KG1 (cell line): ENCODE measurements at places on chromosomes 1 and 21.

- no peak for DNase-seq
Observed at GRCh38 chr1:101150670-101151069, 86.1 kb upstream of the S1PR1 start.

DNA sequence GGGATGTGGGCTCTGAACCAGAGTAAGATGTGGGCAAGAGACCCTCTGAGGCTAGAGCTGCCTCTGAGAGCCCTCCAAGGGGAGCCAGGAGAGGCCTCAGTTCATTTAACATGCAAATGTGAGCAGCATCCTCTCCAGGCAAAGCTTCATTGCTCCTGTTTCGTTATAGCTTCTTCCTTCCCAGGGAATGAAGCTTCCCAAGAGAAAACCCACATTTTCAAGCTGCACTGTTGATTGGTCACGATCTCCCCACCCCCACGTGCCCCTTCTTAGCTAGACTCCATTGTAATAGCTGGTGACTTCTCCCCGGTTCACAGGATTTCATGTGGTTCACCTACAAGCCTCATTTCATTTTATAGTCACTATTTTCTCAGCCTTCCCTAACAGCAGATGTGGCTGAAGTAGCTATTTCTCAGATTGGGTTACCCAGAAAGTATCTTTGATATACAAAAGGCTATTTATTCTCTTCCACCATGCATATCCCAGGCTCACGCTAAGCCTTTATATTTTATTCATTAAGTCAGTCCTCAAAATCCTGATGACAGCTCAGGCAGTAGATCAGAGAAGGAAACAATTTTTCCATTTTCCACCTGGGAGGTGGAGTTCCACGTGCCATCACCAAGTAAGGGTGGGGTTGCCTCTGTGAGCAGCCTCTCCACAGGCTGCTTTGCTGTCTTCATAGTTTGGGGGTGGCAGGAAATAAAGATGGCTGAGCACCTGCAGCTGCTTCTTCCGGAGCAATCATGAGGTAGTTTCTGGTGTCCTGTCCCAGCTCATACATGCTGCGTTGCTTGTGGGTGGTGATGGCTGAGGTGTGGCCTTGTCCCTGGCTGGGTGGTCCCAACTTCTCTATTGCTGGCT is 178.3 kb upstream of the RAB4A start:
- DNase-seq, result no peak

DNA sequence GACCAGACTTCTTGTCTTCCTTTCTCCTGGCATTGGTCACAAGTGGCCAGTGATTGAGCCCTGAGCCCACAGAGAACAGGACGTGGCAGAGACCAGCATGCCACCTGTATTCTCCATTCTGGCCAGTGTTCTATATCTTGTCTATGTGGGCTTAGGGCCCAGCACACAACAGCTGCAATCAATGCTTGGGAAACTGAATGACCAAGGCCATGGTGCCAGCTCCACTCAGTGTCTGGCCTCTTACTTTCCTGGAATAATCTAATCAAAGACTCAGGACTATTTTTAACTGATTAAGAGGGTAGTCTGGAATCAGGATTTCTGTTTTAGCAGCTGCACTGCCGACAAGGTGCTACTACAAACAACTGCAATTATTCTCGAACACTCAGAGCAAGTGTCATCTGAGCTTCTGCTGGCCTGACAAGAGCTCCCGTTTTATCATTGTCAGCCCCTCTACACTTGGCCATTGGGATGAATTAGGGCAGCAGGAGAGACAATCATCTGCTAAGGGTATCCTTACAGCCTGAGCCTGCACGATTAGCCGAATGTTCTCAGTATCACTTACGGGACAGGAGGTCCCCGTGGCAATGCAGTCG is 74.4 kb upstream of the GRIK3 start:
- no peak for DNase-seq

DNA sequence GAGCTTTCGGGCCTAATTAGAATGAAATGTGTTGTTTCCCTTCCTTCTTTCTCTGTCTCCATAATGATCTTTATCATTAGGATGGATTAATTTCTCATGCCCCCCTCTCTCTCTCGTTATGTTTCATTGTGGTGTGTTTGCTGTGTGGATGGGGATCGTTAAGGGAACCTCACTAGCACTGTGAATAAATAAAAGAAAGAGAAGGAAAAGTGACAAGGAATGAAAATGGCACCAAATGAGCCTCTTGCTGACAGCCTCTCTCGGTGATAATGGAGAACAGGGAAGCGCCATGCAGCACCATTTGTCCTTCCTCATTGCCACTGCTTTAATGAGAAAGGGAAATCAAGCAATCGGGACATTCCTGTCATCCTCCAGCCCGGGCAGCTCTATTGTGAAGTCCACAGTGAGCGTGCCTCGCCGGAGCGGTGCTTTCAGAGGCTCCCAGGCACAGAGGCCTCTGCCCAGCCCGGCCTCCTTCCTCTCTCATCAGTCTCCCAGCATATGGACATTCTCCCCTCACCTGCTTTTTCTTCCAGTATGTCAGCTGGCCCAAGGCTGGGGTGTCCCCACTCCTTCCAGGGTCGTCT is 265.7 kb upstream of the TMEM51 start:
- DNase-seq, result no peak

DNA sequence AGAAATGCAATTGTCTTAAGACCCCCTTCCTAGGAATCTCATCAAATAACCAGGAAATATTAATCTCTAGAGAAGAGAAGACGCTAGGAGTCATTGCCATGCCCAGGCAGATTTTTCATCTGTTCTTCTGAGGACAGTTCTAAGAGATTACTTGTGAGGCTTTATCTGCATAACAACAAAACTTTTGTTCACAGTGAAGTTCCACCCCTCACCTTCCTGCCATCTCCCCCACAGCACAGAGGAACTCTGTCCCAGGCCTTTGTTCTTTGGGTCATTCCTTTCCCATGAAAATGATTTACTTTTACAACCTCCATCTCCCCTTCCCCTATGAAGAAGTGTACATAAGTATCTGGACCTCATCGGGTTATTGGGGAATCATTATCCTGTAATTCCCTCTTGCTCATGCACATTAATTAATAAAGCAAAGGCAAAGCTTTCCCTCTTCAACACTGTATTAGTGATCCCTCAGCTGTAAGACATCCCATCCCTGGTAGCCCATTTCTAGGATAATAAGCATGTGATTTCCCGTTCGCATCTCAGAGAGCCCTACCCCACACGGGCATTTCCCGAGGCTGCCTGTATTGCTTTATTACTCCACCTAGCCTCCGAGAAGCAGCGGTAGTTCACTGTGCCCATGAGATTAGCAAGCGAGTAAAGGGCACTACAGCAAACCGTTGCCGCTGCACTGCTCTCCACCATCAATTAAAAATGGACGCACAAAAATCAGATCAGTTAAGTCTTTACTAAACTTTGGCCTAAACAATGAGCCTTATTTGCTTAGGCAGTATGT is 384.4 kb upstream of the CAMK1G start:
- no peak for DNase-seq

- no peak for DNase-seq
Observed at GRCh38 chr1:52571783-52572182, 18.9 kb upstream of the TUT4 start.
